ENCODE measurements at places on chromosomes 3 and 15. TPM values are rescaled to one million over a fixed set of nuclear protein-coding genes. Genes with fewer than 3 reads are reported as not detected.
A peak's percentile ranks its signal among the peaks of the same experiment; 100 is the strongest.

DNA sequence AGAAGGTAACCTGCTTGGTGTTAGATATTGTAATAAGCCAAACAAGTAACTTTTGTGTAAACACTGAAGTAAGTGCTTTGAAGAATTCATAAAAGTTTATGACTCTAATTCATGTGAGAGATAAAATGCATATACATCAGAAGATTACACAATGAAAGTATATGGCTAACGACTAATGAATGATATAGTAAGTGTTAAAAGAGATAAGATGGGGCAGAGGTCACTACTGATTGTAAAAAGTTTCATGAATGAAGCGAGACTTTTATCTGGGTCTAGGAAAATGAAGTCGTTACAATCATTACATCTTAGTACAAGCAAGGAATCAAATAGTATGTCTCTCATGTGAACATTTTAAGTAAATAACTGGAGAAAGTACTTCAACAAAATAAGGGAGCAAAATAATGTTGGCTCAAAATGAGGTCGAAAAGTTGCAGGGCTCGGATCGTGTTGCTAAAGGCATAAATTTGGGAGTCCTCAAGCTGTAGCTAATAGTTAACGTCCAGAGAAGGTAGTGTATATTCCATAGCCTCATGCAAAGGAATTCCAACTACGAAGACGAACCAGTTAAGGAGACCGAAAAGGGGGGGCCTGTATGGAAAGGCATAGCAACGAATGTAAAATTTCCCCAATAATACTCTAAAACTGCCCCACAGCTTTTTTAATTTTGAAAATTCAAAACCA lies 984 bp upstream of the DUT start:
- DNase-seq = no peak

- DNase-seq = peak; percentile 44
These were observed 268.6 kb upstream of the SLITRK3 start for GRCh38 chr3:165464736-165465135.

GRCh38 chr3:62975566-62975965 lies 100.3 kb upstream of the CADPS start:
- DNase-seq = no peak

DNA sequence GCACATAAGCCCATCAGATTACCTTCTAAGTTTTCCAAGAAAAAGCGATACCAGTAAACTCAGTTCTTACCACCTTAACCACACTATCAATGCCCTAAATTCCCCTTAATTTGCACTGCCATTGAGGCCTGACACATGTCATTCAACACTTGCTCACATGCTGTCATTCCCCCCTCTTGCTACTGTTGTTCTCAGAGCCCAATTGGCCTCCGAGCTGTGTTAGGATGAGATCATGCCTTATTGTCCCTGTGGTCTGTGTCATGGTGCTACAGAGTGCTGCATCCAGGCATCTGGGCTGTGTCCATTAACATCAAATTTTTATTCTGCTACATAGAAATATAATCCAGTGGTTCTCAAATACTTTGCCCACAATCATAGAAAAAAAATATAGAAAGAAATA lies 213.6 kb downstream of the SSR3 start:
- DNase-seq = no peak

DNA sequence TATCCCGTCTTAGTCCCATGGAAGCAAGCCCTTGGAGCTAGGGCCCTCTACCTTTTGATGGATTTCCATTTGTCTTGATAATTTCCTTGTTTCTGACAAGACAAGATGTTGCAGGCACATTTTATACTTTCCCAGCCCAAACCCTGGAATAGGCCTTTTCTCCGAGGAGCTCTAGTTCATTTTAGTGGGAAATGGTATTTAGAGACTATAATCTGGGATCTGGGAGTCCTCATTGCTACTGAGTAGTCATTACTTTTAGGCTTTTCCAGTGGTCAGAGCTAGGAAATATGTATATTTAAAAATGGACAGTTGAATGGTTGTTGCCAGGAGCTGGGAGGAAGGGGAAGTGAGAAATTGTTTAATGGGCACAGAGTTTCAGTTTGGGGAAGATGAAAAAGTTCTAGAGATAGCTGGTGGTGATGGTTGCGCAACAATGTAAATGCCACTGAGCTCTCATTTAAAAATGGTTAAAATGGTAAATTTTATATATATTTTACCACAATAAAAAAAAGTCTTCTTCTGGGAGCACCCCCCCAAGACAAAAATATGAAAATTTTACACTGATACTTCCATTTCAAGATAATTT lies 31.6 kb downstream of the MLH1 start:
- no peak for DNase-seq

DNA sequence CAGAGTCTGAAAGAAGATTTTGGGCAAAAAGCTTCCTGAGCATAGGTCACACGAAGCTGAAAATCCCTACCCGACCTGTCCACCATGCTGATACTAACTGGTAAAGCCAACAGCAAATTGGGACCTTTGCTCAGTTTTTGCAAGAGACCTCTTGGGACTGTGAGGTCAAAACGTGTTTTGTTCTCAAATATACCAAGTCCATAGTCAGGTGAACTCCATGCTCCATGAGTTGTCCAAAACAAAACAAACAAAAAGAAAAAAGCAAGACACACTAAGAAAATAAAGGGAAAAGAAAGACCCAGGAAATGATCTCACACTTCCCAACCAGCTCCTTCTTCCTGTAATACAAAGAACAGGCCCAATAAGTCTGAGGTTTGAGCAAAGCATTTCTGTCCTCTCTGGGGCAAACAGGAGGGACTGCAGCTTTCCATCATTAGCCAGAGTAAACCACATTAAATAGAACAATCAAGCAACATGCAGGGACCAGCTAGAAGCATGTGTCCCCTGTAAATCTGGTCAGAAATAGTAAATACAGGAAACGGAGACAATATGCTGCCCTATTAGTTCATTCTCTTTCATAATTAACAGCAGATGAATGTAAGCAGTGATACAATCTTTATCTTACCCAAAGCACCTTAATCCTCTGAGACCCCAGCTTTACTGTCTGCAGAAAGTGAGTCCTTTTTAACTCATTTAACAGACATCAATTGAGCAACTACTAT lies 125.0 kb upstream of the LIPC start:
- DNase-seq = no peak

GRCh38 chr3:115804200-115804599 lies 180.9 kb downstream of the GAP43 start:
- DNase-seq = no peak

Gene ARGFX
- not detected for polyA plus RNA-seq

Gene QTRT2
- 7.9 TPM for polyA plus RNA-seq

Gene NANOGP8
- polyA plus RNA-seq = 0.15 TPM

Gene CHRM5
- 0.07 TPM for polyA plus RNA-seq

Gene REC114
- polyA plus RNA-seq = not detected

Gene CPEB1
- polyA plus RNA-seq = 8.4 TPM

Gene PPARG
- 33.8 TPM for polyA plus RNA-seq

All from AG04450 (cell line).